ENCODE measurements at places on chromosomes 2 and 18. TPM values are rescaled to one million over a fixed set of nuclear protein-coding genes. Genes with fewer than 3 reads are reported as not detected.

SPATA3 gene
- not detected for total RNA-seq

SCN7A gene
- 4.9 TPM for total RNA-seq

ZNF385B gene
- 10.5 TPM for total RNA-seq

ME2 gene
- 91.6 TPM for total RNA-seq

GALNT13 gene
- 14.2 TPM for total RNA-seq

EMILIN1 gene
- total RNA-seq: 2.4 TPM

ANKRD36 gene
- total RNA-seq: 274 TPM

DUSP11 gene
- 27.1 TPM for total RNA-seq

TRPM8 gene
- total RNA-seq: 0.54 TPM

DCC gene
- 66.4 TPM for total RNA-seq

- DNase-seq: no peak
Measured at GRCh38 chr2:38474021-38474456, 97.0 kb upstream of the ATL2 start.

- no peak for DNase-seq
Measured at GRCh38 chr18:41765460-41765859, 189.6 kb upstream of the PIK3C3 start.

DNA sequence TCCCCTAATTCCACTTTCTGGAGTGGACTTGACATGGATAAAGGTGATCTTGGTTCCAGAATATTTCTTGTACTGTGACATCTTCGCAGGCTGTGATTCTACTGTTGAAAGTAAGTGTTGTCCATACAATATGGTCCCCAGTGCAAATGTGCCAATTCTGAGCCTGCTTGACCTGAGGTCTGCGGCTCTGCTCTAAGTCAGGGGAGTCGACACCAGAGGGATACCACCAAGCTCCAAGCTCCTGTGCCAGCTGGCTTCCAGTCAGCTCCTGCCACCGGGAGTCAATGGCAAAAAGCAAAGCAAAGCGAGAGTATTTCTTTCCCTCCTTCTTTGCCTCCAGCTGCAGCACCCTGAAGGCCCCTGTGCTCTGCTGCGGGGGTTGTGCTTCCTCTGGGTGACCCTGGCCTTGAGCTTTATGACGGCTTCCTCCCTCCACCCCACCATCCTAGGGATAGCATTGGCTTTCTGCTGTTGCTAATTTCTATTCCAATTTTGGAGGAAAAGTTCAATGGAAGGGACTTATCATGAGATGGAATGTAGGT is 50.4 kb downstream of the SLC35F5 start:
- DNase-seq: peak; percentile 15

DNA sequence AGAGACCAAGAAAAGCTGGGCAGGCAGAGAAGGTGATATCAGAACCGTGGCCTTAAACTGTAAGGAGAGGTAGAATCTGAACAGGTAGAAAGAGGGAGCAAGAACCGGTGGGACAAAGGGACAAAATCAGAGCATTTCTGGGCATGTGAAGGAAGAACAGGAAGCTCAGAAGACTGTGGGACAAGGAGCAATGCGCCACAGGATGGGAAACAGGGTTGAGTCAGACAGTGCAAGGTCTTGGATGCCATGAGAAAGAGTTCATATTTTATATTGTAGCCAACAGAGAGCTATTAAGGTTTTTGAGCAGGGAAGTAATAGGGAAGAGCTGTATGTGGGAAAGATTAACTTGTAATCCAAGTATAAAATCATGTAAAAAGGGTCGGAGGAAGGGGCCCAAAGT is 106.4 kb upstream of the UGP2 start:
- DNase-seq: no peak

DNA sequence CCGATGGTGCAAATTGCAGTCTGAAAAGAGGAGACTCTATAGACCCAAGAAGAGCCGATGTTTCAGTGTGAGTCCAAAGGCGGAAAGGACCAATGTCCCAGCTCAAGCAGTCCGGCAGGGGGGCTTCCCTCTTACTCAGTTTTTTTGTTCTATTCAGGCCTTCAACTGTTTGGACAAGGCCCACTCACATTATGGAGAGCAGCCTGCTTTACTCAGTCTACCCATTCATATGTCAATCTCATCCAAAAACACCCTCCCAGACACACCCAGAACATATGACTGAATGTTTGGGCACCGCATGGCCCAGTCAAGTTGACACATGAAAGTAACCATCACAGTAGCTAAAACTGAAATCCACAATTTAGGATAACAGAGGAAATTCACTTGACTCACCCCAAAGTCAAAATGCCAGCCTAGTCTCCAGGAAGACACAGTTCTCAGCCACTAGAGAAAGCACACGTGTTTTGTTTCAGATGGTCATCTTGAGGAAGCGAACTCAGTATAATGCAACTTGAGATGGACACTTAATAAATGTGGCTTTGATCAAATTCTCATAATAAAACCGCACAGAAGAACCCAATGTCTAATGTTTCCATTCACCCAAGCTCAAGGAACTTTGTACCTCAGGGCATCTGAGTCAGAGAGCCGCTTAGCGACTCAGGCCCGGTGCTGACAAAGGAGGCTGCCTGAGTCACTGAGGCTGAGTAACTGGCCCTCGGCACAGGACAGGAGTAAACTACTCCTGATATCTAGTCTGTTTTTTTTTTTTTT is 2.4 kb downstream of the FHL2 start:
- DNase-seq: no peak

DNA sequence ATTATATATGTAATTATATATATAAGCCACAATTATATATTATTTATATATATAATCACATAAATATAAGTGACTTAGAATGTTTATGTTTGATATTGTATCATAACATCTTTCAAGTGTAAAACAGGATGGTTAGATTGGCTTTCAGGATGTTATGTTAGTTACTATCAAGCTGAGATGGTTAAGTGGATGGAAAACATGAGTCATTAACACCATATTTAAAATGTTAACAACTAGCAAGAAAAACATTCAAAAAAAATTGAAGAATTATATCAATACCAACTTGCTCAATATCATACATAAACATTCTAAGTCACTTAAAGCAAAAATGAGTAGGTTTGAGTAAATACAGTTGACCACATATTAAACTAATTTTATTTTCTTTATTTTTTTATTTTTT is 21.8 kb upstream of the RAB27B start:
- no peak for DNase-seq

DNA sequence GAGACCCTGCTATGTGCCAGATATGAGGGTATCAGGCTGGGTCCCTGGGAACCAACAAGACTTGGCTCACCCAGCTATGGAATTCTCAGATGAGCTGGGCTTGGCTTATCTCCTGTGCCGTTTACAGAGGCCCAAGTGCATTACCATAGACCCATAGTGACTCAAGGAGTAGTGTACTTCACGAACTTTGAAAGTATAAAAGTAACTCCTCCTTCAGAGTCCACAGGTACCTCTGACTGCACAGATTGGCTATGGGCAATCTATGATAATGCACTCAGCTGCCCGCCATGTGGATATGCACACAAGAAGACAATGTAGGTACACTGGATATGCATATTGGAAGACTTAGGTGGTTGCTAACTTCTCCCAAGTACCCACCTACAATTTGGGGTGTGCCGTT is 78.4 kb downstream of the QPCT start:
- no peak for DNase-seq

- no peak for DNase-seq
Measured at GRCh38 chr2:68418419-68418818, 48.7 kb downstream of the FBXO48 start.

DNA sequence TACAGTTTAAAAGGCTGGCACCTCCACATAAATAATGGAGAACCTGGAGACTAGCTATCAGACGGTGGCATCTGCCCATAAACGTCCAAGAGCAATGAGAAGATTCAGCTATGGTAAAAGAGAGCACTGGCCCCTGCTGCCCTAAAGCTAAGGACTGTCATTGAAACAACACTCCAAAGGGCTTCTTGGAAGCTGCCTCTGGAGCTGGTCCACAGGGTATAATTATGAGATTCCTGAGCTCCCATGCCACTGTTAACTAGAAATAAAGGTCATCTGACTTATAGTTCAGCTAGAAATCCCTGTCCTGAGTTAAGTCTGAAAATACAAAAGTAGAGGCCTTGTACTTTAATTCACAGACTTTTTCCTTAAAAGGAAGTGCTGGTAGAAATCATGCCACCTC is 39.9 kb upstream of the RBMS1 start:
- no peak for DNase-seq

GRCh38 chr18:27278131-27278530 is 93.0 kb upstream of the CHST9 start:
- no peak for DNase-seq

DNA sequence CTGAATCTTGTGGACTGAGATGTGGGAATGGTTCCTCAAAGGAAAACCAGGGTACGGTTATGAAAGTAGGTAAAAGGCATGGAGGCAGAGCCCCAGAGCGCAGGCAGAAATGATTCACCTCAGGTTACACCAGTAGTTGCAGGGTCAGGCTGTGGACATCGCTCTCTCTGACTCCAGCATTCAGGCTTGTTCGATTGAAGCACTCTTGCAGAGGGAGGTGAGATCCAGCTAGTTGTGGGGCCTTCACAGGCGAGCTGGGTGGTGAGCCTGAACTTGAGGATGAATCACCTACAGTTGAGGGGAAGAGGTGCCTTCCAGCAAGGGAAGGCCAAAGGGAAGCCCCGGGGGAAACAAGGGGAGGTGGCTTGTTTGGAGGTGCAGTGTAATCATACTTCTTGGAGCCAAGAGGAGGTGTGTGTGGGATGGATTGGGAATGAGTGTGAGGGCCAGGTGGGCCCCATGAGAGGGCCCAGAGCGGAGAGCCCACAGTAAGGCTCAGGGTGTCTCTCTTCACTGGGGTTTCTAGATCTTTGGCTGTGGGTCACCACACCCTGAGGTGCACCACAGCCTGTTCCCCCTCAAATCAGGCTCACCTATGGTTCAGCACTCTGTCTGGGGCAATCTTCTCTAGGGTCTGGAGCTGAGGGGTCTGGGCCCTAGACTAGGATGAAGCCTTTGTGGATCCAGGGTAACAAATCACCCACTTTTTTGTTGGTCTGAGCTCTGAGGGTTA is 48.5 kb upstream of the MCFD2 start:
- no peak for DNase-seq

DNA sequence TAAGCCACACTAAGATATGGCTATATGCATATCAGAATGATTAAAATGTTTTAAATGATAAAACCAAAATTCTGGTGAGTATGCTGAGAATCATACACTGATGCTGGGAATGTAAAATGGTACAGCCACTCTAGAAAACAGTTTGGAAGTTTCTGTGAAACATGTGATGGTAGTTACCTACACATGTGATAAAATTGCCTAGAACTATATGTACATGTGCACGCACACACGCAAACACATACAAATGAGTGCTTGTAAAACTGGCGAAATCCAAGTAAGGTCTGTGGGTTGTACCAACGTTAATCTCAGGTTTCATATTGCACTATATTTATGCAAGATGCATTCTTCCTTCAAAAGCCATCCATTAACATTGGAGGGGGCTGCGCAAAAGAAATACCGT is 195.0 kb upstream of the RAB6C start:
- no peak for DNase-seq

- no peak for DNase-seq
Measured at GRCh38 chr2:122471753-122472152, 716.3 kb downstream of the TSN start.

DNA sequence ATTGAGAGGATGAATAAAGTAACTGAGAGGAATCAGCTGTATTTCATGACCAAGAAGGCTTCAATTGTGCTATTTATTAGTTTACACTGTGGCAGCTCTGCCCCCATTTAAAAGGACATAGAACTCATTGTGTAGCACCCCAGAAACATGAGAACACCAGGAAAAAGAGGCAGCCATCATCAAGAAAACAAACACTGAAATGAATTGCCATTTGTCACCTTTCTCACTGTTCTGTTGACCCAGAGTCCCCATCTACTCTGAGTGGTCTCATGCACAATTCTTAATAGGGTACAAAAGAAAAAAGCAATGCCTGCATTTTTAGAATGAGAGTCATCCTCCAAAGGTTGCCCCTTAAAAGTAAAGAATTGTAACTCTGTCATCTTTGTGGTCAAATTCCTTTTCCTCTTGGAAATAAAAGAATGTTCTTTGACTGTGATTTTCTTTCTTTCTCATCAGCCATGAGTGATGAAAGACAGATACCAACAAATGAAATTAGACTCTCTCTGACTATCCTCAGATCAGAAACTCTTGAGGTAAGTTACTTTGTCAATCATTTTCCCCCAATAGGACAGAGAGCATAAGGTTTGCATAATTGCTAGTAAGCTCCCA is 1941.9 kb upstream of the PIK3C3 start:
- DNase-seq: no peak

DNA sequence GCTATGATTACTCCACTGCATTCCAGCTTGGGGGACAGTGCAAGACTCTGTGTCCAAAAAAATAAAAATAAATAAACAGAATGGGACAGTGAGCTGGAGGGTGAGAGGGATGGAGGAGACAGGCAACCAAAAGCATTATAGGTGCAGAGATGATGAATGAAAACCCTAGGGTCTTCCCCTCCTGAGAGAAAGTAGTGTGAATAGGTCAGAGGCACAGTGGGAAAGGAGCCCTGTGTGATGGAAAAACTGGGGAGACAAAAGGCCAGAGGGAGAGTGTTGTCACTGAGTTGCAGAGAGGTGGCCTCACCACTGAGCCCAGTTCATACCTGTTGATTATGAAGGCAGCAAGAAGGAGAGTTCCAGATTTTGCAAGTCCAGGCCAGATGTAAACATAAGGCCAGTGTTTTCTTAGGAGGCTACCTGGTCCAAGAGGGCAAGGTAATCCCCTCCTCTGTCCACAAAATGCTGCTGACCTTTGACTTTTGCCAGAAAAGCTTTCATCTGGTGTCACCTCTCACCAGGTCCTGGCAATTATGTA is 17.6 kb upstream of the AGFG1 start:
- no peak for DNase-seq

- DNase-seq: no peak
Measured at GRCh38 chr18:63433334-63433866, 11.1 kb upstream of the VPS4B start.

- peak; percentile 82 for DNase-seq
Measured at GRCh38 chr2:238449909-238450417, 23.2 kb downstream of the ASB1 start.

DNA sequence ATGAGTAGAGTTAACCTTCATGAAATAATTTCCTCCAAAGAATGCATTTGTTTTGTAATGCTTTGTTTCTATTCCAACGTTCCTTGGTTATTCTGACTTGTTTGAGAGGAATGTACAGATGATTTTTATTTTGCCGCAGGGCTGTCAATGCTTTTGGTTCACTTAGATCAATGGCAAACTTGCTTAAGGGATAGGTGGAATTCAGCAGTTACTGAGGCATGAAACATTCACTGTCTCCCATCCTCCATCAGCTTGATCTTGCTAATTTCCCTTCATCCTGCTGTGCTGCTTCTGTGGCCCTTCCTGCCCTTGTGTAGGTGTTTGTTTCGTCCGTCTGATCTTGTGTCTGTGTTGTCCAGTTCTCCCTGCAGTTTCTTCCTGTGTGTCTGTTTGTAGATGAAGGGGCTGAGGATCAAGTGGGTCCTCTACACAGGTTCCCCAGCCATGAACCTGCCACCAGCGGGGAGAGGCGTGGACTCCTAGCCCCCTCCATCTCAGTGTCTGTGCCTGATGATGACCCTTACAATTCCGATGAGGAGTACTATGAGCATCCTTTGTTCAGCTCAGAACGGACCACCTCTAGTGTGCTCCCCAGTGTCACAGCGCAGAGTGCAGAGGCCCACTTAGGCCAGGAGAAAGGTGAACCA is 84.2 kb upstream of the UNC80 start:
- no peak for DNase-seq
